ENCODE measurements at places on chromosomes 2 and 18.
A peak's percentile ranks its signal among the peaks of the same experiment; 100 is the strongest.

DNA sequence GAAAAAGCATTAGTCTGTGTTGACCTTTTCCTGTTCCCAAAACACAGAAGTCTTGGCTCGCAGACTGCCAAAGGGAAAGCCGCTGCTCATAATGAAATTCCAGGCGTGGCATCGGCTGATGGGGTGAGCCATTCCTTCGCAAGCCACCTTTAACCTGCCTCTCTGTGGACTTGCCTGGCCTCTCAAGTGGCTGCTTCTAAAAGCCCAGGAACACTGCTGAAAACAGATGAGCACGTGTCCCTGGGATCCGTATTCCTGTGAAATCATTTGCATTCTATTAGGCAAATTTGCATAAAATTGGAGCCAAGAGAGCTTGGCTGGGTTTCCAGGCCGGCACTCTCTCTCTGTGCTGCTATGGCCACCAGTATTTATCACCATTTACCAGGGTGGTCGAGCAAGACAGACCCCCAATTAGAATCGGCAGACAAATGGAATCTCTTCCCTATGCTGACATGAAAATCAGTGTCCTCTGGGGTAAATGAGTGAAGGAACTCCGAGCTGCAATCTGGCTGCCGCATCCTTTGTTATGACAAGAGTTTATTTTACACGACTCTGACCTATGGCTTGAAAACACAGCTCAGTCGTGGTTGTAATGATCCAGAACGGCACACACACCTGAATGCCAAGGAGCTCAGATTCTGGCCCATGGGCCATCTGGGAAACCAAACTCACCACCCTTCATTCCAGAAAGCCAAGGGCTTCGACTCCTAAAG, 21.7 kb downstream of the BCL2 start:
- no peak for DNase-seq

DNA sequence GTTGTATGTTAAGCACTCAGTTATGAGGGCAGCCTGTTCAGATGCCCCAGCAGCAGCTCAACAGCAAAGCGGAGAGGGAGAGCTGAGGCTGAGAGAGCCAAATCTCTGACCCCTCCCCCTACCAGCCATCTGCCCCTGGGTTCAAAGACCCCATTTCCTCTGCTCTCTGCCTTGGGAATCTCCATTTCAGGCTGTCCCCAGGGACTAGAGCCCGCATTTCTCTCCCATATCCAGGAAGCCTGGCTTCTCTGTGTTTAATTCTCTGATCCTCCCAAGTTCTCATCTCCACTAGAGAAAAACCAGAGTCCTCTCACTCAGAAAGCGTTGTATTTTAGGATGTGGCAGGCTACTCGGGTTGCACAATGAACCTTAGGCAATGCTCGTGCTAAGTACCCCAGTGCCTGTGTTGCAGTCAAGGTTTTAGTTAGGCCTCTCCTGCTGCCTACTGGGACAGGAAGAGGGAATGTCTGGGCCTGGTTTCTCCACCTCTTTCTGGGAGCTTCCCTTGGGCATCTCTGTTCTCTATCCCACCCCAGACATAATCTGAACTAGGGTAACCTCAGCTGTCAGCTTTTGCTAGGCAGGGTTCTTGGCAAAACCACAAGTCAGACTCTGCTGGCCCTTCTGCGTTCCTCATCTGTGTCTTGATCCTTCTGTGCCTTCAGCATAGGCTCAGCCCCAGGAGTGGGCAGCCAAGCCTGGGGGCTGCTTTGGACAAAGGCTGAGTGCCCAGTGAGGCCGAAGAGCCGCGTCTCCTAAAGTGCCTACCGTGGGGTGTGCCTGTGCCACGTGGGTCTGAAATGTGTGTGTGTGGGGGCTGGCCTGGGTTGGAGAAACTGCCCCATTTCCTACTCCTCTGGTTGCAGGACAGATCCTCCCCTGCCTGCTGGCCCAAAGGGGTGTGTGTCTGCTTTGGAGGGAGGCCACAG, 96.8 kb downstream of the STPG4 start:
- no peak for DNase-seq

GRCh38 chr18:79944746-79945117, 6.7 kb downstream of the SLC66A2 start:
- DNase-seq = no peak

DNA sequence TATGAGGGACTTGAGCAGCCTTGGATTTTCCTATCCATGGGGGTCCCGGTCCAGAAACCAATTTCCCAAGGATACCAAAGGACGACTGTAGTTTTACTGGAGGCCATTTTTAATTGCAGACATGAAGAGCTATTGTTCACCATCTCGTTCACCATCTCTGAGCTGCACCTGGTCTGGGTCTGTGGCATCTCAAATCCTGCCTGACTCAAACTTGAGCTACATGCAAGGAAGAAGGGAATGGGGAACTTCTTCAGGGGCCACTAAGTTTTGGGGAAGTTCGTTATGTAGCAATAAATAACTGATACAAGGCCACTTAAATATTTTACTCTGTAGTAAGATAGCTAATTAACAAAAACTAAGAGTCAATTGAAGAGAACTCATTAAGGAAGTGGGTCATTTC, 2.1 kb upstream of the SMCHD1 start:
- DNase-seq = no peak

GRCh38 chr2:152571048-152571766, 146.1 kb downstream of the PRPF40A start:
- no peak for DNase-seq

GRCh38 chr2:160270571-160271113, 70.6 kb upstream of the ITGB6 start:
- no peak for DNase-seq

DNA sequence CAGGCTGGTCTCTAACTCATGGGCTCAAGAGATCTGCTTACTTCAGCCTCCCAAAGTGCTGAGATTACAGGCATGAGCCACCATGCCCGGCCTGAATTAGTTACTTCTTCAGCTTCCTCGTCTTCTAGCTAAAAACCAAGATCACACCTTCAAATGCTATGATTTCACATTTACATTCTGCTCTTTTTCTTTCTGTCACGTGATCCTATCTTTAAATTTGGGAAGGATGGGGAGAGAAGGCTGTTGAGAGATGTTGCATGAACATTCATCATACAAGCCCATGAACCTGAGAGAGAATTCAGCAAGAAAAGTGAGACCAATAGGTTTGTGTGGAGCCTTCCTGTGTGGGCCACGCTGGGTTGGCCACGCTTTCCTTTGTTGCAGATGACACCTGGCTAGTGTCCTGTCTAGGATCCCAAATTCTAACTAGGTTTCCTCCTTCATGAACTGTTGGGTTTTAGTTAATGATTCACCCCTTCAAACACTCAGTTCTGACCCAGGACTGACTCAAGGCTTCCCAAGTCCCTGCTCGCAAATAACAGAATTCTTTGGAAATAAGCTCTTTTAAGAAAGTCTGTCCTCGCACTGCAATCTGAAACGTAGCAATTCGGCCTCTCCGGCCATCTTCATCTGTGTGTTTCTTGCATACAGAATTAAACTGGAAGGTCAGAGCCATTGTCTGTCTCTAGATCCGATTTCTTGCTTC, 57.3 kb upstream of the CREB1 start:
- no peak for DNase-seq

- no peak for DNase-seq
These were observed 7.0 kb downstream of the GPR35 start for GRCh38 chr2:240632306-240632721.

- DNase-seq = no peak
These were observed 29.8 kb downstream of the TOGARAM2 start for GRCh38 chr2:29010946-29011345.

DNA sequence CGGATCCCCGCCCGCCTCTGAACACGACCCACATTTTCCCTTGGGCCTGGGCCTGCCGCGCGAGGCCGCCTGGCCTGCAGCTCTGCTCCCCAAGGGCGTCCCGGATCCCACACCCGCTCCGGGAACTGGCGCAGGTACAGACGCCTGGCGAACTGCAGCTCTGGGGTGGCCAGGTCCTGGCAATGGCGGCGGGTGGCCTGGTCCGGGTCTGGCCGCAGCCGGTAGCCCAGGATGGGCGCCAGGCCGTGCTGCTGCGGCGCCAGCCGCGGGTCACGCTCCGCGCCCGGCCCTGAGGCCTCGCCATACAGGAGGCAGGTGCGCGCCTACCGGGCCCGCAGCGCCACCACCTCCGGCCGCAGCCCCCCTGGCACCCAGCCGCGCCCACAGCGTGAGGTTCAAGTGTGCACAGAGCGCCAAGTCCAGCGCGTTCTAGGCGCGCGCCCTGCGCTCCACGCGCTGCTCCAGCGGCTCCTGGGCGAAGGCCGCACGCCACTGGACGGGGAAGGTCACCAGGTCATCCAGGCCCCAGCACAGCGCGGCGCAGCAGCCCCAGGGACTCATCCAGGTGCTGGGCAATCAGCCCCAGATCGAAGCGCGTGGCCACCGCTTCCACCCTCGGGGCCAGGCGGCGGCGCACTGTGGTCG, 9.5 kb downstream of the AQP12A start:
- no peak for DNase-seq

GRCh38 chr18:2910261-2910660, 63.5 kb downstream of the EMILIN2 start:
- DNase-seq = no peak

- DNase-seq = no peak
These were observed 1.2 kb downstream of the EFEMP1 start for GRCh38 chr2:55922291-55922907.

DNA sequence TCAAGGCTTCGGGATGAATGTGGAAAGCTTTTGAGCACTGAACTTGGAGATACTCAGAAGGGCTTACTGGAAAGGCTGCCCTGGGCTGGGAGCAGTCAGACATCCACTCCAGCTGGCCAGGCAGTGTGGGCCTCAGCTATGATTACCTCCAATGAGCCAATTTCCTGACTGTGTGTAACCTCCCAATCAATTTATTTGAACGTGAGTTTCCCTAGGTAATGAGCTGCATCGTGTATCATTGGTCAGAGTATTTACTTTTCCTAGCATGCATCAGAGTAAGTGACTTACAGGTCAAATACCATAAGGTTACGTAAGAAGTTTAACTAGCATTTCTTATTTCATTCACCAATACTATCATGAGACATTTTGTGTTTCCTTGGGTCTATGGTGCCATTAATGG, 11.0 kb upstream of the CTAGE1 start:
- no peak for DNase-seq

DNA sequence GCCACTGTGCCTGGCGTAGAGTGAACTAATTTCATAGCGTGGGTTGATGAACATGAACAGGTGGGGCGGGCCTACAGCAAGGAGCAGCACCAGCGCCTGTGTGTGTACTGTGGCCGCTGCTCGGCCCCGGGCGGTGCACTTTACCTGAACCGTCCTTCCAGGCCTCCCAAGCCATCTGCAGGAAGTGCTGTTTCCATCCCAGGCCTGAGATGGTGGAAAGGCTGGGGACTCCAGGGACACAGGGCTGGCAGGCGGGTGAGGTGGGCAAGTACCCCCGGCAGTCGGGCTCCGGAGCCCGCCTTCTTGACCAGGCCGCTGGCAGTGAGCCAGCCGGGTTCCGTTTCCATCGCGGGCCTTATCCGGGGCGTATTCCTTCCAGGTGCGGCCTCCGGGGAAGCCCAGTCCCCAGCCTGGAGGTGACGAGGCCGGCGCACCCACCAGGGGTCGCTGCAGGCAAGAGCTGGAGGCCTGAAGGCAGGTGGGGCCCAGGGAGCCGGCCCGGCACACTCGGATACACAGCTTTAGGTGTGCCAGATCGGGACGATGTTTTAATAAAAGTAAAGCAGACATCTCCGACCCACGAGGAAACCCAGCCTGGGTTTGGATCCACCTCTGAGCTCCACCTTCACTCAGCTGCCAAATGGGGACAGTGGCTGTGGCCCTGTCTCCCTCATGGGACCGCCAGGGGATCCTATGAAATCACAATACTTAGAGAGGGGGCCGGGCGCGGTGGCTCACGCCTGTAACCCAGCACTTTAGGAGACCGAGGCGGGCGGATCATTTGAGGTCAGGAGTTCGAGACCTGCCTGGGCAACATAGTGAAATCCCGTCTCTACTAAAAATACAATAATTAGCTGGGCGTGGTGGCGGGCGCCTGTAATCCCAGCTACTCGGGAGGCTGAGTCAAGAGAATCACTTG, 22.7 kb upstream of the PDIA6 start:
- DNase-seq = peak; percentile 18

- DNase-seq = no peak
These were observed 350.4 kb downstream of the EN1 start for GRCh38 chr2:118496870-118497611.

- no peak for DNase-seq
These were observed 1098.0 kb upstream of the DDX18 start for GRCh38 chr2:116716444-116716843.

DNA sequence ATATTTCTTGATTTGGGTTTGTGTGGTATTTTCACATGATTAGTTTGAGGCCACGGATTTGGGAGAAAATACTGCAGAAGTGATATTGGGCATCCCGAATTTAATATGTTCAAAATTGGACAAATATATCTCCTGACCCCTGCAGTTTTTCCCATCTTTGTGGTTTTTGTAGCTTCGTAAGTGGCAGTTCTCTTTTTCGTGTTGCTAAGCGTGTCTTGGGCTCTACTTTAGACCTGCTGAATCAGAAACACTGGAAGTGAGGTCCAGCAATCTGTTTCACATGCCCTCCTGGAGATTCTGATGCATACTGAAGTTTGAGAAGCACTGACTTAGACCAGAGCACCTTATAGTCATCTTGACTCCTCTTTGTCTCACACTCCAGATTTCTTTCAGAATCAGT, 98.3 kb downstream of the EPB41L5 start:
- no peak for DNase-seq

- no peak for DNase-seq
These were observed 16.4 kb downstream of the VIL1 start for GRCh38 chr2:218435003-218435982.

DNA sequence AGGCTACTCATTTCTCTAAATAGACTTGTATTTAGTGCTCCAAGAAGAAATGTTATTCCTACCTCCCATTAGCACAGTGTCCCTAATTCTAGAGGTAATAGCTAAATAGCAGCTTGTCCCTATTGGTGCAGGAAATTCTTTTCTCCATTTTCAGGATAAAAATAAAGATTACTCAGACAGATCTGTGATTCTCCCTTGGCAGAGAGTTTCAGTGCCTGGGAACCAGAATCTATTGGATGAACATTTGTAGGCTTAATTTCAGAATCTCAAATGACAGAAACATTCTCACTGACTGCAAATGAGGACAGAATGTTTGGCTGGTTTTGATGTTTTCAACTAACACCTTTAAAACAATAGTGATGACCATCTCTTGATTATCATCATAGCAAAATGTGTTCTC, 33.3 kb upstream of the LGALSL start:
- DNase-seq = no peak

- no peak for DNase-seq
These were observed 9.3 kb downstream of the TSHZ1 start for GRCh38 chr18:75219745-75220375.

GRCh38 chr18:2657788-2658458, 2.4 kb downstream of the SMCHD1 start:
- DNase-seq = peak; percentile 72

DNA sequence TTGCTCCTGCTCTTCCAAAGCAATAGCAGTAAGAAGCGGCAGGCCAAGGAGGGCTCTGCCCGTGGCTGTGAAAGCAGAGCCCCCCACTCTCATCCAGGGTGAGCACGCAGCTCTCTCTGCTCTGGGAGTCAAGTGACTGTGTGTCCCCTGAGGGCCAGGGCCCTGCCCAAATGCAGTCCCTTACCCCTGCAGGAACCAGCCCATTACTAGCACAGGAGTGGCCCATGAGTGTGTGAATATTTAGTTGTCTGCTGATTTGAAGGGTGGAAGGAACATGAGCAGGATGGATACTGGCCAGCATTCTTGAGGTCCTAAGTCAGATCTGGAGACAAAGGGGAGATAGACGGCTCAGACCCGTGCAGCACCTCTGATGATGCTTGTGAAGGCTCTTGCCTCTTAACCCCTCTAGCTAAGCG, 69.7 kb upstream of the FOSL2 start:
- DNase-seq = no peak

Measured in RKO (cell line).